ENCODE measurements at places on chromosomes 6 and 20.

DNA sequence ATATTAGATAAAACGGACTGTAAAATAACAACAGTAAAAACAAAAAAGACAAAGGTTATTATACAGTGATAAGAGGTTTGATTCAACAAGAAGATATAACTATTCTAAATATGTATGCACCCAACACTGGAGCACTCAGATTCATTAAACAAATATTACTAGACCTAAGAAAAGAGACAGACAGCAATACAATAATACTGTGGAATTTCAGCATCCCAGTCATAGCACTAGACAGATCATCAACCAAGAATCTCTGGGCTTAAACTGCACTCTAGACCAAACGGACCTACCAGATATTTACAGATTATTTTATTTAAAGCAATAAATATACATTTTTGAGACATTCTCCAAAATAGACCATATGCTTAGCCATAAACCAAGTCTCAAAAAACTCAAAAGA, 263.8 kb downstream of the C6orf118 start:
- DNase-seq = no peak

DNA sequence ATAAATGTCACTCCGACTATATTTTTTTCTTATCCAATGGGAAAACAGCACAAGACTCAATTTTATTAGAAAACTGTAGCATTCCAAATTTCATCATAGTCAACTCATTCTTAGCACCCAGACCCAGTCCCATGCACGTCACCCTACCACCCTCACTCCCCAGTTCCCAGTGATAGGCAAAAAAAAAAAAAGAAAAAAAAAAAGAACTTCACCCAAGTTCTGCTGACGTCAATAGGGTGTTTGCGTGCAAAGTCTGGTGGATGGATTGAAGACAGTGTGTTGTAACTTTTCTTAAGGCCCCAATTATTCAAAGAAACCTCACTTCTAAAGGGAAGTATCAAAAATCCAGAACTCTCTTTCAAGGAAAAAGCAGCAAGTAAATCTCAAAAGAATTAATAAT, 213.9 kb upstream of the PRDM1 start:
- no peak for DNase-seq

GRCh38 chr6:159443417-159443920, 249.6 kb downstream of the SOD2 start:
- no peak for DNase-seq

- no peak for DNase-seq
Measured at GRCh38 chr6:7041511-7042026, 66.2 kb upstream of the RREB1 start.
